ENCODE measurements at places on chromosomes 3 and 15.

DNA sequence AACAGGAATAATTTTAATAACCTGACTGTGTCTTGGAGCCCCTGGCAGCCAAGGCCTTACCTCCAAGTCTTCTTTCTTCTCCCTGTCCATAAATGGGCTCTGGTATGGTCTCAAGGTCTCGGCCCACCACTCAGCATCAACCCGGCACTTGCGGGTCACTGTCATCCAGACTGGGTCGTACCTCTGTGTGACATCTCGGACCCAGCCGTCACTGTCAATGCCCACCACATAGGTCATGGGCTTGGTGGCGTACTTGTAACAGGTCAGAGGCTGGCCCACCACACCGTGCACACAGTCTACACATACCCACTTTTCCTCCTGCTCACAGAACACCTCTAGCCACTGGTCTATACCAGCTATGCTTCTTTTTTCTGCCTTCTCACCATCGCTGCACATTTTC, 20.4 kb downstream of the XPC start:
- no peak for DNase-seq

GRCh38 chr3:62209101-62209500, 164.2 kb downstream of the FEZF2 start:
- DNase-seq, result no peak

- DNase-seq, result no peak
Measured at GRCh38 chr3:14823393-14823792, 4.6 kb downstream of the FGD5 start.

DNA sequence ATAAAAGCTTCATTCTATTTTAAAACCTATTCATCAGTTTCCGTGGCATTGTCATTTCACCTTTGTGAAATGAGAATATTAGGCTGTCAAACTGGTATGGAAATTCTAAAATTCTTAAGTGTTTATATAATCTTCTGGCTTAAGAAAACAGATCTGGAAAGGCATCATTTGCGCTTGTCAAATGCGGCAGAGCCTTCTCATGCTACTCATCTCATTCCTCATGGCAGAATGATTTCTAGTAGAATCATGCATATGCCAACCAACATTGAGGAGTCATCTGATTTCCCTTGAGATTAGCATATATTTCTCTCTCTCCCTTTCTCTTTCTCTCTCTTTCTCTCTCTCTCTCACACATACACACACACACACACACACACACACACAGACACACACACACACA, 48.8 kb downstream of the STRIT1 start:
- no peak for DNase-seq

GRCh38 chr15:39588531-39589192, 7.8 kb downstream of the THBS1 start:
- no peak for DNase-seq

DNA sequence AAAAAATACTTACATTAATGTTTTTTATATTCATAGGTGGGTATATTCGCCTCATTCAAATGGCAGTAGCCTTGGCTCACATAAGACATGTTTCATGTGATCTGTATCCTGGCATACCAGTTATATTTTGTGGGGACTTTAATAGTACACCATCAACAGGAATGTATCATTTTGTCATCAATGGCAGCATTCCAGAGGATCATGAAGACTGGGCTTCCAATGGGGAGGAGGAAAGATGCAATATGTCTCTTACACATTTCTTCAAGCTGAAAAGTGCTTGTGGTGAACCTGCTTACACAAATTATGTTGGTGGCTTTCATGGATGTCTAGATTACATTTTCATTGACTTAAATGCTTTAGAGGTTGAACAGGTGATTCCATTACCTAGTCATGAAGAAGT, 3.5 kb downstream of the PDE12 start:
- DNase-seq, result no peak

- no peak for DNase-seq
Measured at GRCh38 chr3:189941679-189942078, 179.0 kb downstream of the P3H2 start.

DNA sequence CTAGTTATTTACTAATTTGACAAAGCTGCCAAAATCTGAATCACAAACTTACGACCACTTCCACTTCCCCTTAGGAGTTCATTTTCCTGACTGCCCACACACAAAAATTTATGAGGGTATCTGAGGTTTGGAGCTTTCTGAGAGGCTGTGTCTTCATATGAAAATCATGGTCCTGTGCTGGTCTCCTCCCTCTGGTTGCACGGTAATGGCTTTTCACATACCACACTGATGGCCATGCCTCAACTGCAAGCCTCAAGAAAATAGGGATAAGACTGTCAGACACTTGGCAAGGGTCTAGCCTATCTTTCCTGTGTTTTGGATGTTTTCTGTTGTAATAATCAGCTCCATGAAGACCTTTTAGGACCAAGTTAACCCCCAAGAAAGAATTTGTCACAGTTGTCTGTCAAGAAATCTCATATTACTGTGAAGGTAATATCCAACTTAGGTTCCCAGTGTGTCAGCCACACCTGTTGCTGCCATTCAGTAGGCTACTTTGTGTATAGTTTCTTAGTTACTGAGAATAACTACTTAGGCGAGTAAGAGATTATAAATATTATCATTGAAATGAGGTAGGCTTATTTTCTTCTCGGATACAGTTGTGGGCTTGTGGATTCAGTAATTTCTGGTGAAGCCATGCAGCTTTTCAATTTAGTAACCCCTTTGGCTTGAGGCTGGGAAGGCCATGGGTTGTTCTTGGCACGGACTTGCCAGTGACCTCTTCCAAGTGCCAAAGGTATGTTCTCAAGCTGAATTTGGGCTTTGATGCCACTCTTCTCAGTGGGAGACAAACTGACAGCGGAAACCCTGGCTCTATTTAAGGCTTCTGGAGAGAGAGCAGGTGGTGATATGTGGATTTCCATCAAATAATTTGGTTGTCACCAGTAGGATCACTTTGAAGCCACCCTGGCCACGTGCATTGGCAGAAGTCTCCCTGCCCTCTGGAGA, 101.1 kb downstream of the RYR3 start:
- no peak for DNase-seq

GRCh38 chr15:101810456-101810855, 1.5 kb upstream of the OR4F15 start:
- no peak for DNase-seq

Data from CD4-positive, alpha-beta T cell (primary cell).